ENCODE measurements at places on chromosomes 5 and 9. TPM values are rescaled to one million over a fixed set of nuclear protein-coding genes. Genes with fewer than 3 reads are reported as not detected.

The PTGER4 gene
- 48.3 TPM for polyA plus RNA-seq

The KCNV2 gene
- polyA plus RNA-seq, result 0.16 TPM

The LIFR gene
- 42.5 TPM for polyA plus RNA-seq

The CCL27 gene
- polyA plus RNA-seq, result 0.17 TPM

The ASPN gene
- polyA plus RNA-seq, result 311 TPM

The FCN2 gene
- polyA plus RNA-seq, result not detected

The SLCO6A1 gene
- polyA plus RNA-seq, result 0.80 TPM

The GPRIN1 gene
- polyA plus RNA-seq, result 0.64 TPM

The KIAA1958 gene
- 3.7 TPM for polyA plus RNA-seq

The MCC gene
- 22.8 TPM for polyA plus RNA-seq

The ESM1 gene
- polyA plus RNA-seq, result not detected

The STOM gene
- polyA plus RNA-seq, result not detected

- DNase-seq, result no peak
These were observed 22.7 kb downstream of the CYFIP2 start for GRCh38 chr5:157288405-157289163.

GRCh38 chr9:89461265-89461664 lies 36.6 kb downstream of the SEMA4D start:
- DNase-seq, result no peak

GRCh38 chr5:75640826-75641225 lies 29.6 kb downstream of the ANKDD1B start:
- DNase-seq, result no peak

DNA sequence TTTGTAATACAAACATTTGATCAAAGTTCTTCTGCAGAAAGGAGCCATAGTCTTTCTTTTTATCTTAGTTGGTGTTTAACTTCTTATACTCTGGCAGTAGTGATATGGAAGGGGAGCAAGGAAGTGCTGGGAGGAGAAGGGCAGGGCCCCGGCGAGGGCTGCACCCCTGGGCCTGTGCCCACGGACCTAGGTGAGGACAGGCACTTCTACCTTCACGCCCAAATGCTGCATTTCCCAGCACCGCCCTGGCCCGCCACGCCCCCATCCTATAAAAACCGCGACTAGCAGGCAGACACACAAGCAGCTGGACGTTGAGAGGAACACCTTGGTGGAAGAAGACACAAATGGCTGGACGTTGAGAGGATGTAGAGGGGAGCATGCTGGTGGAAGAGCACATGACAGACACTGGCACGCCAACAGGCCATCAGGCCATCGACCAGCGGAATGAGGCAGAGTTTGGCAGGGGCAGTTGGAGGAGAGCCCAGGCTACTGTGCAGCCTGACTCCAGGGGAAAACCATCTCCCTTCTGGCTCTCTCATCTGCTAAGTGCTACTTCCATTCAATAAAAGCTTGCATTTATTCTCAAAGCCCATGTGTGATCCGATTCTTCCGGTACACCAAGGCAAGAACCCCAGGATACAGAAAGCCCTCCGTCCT lies 81.5 kb upstream of the C9orf72 start:
- no peak for DNase-seq

DNA sequence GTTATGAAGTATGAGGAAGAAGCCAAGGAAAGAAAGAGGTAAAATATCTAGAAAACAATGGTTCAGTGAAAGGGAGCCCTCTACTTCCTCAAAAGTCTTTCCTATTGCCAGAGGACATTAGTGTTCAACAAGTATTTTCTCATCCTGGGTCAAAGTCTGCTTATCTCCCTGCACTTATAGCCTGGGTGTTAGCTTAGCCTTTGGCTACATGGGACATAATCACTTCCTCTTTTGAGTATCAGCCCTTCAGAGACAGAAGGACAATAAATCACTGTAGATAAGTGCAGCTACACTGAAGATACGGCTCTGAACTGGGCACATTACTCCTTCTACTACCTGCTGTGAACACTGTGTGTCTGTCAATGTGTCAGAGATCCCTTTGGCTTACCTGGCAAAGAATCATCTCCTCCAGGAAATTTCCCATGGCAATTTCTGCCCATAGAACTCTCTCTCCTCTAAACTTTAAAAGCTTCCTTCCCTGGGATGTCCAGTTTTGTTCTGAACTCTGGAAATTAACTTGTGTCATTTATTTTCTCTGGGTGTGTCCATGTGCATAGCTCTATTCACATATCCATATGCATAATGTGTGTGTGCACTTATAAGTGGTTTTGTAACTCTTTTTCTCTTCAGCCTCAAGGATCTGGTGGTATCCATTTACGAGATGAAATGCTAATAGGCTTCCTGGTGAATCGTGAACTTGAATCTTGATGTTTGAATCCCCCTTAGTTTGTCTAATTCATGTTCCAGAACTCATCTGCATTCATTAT lies 30.0 kb upstream of the RECK start:
- DNase-seq, result no peak

DNA sequence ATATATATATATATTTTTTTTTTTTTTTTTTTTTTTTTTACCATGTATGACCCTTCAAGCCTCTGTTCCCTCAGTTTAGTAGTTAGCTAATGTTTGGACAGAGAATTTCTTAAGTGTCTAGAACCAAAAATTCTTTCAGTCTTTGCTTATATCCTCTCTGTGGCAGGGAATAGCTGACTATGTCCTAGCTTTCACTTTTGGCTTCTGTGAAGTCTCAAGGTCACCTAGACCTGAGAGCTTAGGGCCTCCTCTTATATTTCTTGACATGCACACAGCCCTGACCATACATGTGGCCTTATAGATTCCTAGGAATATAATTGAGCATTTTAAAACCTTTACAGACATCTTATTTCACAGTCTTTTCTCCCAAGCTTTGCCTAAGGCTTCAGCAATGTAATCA lies 930.8 kb upstream of the CDH9 start:
- DNase-seq, result no peak

DNA sequence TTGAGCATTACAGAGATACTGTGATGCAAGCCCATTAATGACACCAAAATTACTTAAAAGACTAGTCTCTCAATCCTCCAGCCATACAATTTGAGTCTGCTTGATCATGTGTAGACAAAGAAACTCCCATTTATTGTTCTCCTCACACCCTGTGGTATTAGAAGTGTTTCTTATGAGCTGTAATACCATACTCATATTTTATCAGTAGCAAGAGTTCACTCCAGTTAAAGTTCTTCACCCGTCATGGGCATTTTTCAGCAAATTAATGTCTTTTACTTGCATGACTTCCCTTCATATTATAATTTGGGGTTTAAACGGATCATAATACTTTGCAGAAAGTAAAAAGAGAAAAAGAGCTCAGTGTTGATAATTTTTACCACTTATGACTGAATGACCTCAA lies 242.9 kb downstream of the BNC2 start:
- no peak for DNase-seq

- DNase-seq, result peak; percentile 43
These were observed 32.5 kb downstream of the TENT4A start for GRCh38 chr5:6745706-6746222.

GRCh38 chr5:145587710-145588109 lies 247.4 kb downstream of the PRELID2 start:
- peak; percentile 29 for DNase-seq

DNA sequence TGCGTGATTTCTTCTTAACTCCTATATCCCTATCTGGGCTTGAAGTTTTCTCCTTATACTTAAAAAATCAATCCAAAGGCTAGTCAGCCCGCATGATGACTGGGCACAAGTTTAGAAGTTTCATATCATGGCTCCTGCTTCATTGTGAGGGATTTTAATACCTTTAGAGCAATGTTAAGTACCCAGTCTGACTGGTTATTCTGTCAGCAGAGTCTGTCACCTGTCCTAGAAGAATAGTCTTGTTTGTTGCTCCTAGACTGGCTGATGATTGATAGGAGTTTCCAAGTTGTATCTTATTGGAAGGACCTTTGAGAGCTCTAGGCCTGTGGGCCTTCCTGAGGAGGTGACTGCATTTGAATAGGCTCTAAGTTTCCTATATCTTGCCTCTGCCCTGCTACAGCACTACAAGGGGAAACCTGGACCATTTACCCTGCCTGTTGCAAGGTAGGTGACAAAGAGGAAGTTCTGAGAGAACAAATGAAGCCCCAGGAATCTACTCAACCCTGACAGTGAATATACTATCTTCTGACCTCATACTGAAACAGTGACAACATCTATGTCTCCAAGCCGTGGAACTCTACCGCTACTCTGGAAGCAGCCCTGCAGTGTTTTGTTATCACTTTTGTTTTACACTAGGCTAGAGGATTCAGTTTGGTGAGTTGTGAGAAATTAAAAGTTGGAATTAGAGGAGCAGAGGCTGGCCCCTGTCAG lies 66.5 kb downstream of the F2RL2 start:
- DNase-seq, result no peak

- DNase-seq, result no peak
These were observed 25.1 kb upstream of the EEIG1 start for GRCh38 chr9:128005923-128006322.

- DNase-seq, result no peak
These were observed 39.4 kb downstream of the ZSWIM6 start for GRCh38 chr5:61371474-61371873.

- DNase-seq, result no peak
These were observed 276.4 kb downstream of the NR2F1-AS1 start for GRCh38 chr5:93304456-93305250.

DNA sequence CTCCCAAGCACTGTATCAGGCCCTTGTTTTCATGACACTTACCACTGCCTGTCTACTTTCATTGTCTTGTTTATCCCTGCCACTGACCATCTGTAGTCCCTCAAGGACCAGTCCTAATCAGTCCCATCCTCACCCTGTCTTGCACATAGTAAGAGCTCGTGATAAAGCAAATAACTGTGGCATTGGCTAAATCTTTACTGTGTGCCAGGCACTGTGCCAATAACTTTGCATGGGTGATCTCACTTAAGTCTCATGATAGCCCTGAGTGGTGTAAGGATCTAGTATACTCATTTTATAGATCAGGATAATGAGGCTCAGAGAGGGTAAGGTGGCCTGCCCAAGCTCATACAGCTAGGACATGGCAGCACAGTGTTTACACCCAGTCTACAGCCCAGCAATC lies 5.6 kb downstream of the CDX1 start:
- no peak for DNase-seq

- no peak for DNase-seq
These were observed 234.3 kb upstream of the MSX2 start for GRCh38 chr5:174489920-174490597.

- DNase-seq, result no peak
These were observed 72.3 kb upstream of the STARD4 start for GRCh38 chr5:111584651-111585050.

- no peak for DNase-seq
These were observed 18.0 kb upstream of the PRR16 start for GRCh38 chr5:120446068-120446492.

DNA sequence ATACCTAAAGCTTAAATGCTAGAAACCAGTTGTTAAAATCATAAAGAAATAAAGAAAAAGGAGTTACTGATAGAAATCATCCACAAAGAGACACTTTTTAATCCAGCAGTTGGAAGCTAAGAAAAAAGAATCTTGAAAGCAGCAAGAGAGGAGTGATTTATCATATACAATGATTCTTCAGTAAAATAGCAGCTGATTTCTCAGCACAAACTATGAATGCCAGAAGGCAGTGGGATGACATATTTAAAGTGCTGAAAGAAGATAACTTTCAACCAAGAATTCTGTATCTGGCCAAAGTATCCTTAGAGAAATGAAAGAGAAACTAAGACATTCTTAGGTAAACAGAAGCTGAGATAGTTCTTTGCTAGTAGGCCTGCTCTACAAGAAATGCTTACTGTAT lies 366.0 kb downstream of the HTR1A start:
- no peak for DNase-seq

GRCh38 chr5:85263125-85263524 lies 878.4 kb upstream of the EDIL3 start:
- no peak for DNase-seq

GRCh38 chr5:177288191-177288590 lies 15.3 kb downstream of the RAB24 start:
- DNase-seq, result no peak

DNA sequence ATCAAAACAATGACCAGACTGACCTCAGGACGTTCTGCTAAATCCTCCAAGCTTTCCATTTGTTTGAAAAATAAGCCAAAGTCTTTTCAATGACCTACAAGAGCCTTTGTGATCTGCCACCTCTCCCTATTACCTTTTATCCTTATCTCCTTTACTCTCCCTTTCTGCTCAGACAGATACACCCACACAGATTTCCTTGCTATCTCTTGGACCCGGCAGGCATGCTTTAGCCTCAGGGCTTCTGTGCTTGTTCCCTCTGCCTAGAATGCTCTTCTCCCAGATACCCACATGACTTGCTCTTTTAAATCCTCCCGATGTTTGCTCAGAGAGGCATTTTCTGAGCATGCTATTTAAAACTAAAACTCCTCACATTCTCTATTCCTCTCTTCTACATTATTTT lies 8.9 kb upstream of the ELOVL7 start:
- no peak for DNase-seq

GRCh38 chr5:50962934-50963872 lies 296.8 kb downstream of the PARP8 start:
- peak; percentile 83 for DNase-seq

DNA sequence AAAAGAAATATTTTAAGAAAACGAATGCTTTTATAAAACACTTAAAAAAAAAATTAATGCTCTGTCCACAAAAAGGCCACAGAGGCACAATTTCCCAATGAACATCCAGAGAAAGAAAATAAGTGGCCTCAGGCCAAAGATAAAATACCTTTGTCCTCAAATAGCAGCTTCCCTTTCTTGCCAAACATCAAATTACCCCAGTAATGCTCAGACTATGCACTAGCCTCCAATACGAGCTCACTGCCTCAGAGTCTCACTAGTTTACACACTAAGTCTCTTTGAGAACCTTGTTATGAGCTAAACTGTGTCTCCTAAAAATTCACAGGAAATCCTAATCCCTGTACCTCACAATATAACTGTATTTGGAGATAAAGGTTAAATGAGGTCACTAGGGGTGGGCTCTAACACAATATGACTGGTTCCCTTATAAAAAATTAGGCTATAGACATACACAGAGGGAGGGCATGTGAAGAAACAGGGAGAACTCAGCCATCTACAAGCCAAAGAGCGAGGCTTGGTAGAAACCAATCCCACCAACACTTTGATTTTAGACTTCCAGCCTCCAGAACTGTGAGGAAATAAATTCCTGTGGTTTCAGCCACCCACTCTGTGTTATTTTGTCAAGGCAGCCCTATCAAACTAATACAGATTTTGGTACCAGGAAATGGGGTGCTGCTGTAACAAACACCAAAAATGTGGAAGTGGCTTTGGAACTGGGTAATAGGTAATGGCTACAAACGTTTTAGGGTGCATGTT lies 4.4 kb downstream of the MPDZ start:
- DNase-seq, result no peak

DNA sequence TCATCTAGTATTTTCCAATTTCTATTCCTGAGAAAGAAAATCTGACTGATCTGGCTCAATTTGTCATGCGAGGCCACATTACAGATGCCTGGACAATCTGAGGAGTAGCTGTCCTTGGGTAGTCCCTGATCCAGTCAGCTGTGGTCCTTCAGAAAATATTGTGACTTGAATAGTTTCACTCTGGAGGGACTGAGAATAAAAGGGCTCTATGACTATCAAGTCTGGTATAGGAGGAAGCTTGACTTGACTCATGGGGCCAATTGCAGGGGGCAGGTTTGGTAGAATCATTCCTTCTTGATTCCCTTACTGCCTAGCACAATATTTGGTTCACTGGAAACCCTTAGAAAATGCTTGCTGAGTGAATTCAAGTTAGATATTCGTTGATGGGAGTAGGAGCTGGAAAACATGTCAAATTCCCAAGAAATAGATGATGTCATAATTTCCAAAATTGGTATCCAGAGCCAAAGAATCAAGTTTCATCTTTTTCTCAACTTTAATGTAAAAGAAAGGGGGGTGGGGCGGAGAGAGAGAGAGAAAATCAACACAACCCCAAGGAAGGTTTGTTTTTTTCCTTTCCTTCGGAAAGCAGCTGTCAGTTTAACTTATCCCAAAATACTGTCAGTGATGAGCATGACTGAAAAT lies 32.4 kb upstream of the STX17 start:
- no peak for DNase-seq
